Activated T-cell treated with anti-CD3 and anti-CD28 coated beads, Interleukin-2, amount 50 U/mL, for 4 hours (primary cell): ENCODE measurements at places on chromosomes 7 and 10. TPM values are rescaled to one million over a fixed set of nuclear protein-coding genes. Genes with fewer than 3 reads are reported as not detected.

- DNase-seq, result no peak
Observed at GRCh38 chr7:95687759-95688343, 84.5 kb upstream of the DYNC1I1 start.

- DNase-seq, result no peak
Observed at GRCh38 chr10:63642808-63643207, 121.6 kb downstream of the REEP3 start.

DNA sequence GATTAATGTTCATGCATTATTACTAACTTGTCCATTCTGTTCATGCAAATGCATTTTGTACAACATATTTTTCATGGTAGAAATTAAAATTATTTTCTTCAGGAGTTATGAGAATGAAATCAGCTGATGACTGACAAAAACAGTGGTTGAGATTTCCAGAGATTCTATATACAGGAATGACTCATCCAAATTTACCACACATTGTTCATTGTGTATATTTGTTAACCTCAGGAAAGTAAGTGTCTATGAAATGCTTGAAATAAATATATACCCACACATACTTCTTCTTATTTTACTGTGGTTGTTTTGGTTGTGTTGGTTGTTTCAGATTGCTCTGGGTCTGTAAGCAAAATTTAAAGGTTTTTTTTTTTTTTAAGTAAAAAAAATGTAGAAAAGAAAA, 108.1 kb upstream of the SP8 start:
- DNase-seq, result no peak

GRCh38 chr7:73436031-73436929, 2.7 kb downstream of the FZD9 start:
- no peak for DNase-seq

- no peak for DNase-seq
Observed at GRCh38 chr7:155731380-155731779, 80.9 kb downstream of the SHH start.

DNA sequence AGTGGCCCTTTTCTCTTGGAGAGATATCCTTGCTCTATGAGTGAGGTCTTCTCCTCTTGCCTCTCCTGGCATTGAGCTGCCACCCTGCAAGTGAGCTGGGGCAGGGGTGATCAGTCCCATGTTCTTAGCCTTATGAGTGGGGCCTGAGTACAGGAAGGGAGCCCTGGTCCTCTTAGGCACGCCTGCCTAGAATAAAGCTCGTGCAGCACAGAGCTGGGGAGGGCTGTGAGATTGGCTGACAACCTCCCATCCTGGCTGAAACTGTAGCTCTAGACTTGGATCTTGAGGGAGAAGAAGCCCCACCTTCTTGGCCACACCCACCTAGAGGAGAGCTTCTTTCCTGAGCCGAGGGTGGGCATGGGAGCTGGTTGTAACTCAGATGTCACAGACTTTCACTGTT, 305.0 kb upstream of the ZNF32 start:
- DNase-seq, result no peak

DNA sequence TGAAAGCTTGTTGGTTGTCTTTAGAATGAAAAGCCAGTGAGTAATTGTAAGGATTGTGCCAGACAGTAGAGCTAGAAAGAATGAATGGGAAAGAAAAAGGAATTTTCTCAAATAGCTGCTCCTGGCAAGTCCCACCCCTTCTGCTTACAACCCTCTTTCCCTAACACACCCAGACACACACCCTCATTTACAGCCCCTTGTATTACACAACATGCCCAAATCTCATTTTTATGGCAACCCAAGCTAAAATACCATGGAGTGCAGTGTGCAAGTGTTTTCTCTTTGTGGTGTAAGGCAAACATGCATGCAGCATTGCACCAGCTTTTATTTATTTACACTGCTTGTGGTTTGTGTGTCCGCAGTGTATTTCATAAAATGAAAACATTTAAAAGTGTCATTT, 1.5 kb downstream of the PRKAR2B start:
- no peak for DNase-seq

- no peak for DNase-seq
Observed at GRCh38 chr10:43399320-43400310, 9.4 kb downstream of the HNRNPF start.

- no peak for DNase-seq
Observed at GRCh38 chr10:20457649-20458048, 439.5 kb downstream of the NEBL start.

DNA sequence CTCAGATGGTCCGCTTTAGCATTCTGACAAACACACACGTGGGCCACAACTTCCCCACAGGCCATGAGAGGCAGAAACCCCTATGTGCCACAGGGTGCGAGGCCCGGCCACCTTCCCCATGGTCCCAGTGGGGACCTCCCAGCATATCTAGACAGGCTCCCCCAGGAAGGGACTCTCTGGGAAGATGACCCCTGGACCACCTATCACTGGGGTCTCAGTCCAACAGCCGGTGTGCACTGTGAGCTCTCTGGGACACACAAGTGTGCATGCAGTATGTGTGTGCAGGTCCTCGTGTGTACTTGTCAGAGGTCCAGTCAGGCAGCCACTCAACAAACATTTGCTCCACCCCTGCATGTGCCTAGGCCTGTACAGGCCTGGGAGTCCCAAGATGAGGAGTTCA, 18.7 kb downstream of the GRID1 start:
- no peak for DNase-seq

GRCh38 chr7:157016024-157016351, 5.5 kb upstream of the MNX1 start:
- DNase-seq, result no peak

DNA sequence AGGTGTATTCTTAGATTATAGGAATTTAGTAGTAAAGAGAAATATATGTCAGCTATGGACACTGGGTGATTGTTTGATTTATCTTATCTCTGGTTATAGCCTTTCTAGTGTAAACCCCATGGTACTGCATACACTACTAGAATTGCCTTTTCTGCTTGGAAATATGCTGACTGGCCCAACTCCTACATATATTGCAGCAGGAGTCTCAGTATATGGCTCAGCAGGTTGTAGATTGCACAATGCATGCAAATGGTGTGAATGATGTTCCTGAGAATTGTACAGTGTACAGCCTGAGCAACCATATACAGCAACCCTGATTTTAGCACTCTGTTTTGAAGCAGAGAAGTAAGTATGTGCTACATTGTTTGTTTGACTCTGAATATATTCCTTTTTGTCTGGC, 153.4 kb upstream of the NPY start:
- DNase-seq, result no peak

DNA sequence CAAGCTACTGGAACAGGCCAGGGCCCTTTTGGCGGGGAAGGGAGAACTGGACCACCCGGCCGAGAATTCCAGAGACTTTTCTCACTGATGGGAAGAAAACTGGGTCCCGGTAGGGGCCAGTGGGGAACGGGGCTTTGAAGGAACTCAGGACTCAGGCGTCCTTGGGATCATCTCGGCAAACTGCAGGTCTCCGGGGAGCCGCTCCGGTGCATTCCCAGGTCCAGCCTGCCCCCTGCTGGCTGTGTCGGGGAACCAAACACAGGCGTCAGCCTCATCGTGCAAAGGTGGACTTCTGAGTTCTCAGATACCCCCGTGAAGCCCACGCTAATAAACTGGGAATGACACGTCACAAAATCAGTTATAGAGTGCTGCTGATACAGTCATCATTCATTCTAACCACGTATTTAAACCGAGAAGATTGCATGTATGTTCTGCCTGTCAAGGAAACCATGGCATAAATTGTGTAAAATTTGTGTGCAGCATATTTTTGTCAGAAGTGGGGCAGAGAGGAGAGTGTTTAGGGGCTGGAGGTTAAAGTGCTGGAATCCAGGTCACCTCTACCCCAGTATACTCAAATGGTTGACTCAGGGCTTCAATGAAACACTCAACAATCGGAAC, 76.1 kb upstream of the CPXM2 start:
- DNase-seq, result peak; percentile 18

DNA sequence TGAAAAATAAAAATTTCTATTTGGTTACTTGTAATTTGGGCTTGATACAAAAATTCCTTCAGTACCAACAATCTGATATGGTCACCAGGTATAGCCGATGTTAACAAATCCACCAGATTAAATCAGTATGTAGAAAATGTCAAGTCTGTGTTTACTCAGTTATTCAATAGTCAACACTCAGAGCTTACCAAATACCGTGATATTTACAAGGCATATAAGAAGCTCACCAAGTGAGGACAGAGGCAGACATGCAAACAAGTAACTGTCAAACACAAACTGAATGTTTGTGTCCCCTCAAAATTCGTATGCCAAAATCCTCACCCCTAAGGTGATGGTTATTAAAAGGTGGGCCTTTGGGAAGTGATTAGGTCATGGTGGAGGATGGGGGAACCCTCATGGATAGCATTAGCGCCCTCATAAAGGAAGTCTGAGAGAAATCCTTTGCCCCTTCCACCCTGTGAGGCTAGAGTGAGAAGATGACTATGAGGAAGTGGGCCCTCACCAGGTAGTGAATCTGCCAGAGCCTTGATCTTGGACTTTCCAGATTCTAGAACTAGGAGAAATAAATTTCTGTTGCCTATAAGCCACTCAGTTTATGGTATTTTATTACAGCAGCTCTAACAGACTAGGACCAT, 63.1 kb downstream of the TES start:
- DNase-seq, result no peak

GRCh38 chr7:71135116-71135515, 3.2 kb downstream of the GALNT17 start:
- DNase-seq, result no peak

DNA sequence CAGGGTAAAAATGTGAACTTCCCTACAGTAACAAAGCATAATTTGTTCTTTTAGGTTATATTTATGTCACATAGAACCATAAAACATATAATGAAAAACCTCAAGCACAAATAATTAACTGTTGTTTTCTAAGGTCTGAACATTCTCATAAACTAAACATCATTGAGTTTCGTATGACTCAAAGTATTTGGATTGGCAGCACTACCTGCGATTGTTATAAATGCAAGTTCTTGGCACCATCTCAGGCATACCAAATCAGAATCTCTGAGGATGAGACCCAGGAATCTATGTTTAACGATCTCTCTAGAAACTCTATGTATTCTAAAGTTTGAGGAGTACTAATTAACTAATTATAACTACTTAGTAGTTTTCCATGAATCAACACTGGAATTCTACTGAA, 22.5 kb downstream of the ORC5 start:
- DNase-seq, result no peak

DNA sequence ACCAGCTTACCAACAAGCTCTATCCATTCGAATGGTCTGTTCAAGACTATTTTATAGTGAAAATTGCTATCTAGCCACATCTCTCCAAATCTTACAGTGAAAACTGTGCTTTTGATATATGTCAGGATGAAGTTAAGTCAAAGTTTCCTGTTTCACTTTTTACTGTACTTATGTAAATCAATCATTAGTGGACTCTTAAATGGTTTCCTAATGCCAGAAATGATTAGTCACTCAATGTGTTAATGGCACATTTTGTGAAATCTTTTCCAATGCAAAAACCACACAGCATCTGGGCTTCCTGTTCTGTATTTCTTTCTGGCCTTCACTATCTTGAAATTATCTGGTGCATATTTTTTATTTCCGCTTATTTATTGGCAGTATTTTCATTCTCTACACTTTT, 87.3 kb upstream of the STEAP1B start:
- DNase-seq, result no peak

DNA sequence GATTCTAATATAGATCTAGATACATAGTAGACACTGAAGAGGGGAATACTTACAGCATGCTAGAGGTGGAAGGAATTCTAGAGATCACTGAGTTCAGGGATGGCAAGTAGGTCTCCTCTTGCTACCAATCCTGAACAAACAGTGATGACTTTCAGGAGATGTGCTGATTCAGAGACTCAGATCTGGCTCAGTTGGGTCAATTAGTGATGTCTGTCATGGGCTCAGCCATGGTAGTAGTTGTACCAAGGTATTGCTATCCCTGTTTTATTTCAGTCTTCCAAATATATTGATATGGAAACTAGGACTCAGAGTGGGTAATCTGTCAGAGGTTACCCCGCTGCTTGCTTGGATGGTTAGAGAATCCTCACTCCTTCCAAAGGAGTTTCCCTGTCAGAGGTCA, 38.5 kb downstream of the UNC5B start:
- no peak for DNase-seq

GRCh38 chr10:29102233-29102632, 186.6 kb upstream of the LYZL1 start:
- no peak for DNase-seq

DNA sequence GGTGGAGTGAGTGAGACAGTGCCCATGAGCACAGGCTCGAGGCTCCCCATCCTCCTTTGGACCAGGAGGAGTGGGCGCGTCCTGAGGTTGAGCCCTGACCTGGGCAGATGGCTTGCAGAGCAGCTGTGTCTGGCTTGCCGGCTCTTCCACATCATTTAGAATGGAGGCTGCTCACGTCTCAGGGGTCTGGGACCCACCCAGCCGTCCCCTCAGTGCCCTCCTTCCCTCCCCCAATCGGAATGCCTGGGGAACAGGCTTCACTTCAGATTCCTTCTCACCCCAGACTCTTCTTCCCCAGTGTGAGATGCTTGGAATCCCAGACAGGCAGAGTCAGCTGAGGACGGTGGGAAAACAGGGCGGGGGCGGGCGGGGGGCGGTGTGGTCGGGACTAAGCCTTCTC, 968.6 kb upstream of the ZNF722 start:
- no peak for DNase-seq

DNA sequence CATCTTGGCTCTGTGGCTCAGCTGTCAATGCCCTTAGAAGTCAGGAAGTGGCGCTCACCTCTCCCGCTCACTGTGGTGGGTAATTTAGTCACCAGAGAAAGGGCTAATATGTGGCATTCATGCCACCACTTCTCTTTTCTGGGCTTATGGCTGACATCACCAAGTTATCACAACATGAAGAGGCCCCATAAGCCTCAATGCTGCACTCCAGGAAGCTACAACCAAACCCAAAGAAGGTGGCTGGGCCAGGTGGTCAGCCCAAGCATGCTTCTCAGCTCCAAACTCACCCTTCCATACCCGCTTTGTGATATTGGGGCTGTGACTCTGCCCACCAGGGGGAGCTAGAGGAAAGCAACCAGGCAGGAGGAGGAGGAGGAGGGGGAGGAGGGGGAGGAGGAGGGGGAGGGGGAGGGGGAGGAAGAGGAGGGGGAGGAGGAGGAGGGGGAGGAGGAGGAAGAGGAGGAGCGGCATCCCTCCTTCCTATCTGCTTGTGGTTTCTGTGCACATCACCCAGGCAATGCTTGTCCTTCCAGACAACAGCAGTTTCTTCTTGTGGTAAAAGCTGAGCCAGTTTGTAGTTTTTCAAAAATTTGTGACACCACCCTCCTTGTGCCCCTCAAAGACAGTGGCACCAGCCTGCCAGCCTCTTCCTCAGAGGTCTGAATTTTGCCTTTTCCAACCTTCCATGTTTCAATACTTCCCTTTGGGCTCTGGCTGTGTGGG, 42.1 kb downstream of the CYP26A1 start:
- peak; percentile 64 for DNase-seq

Gene GSDME
- total RNA-seq, result 3.1 TPM

Gene MUC12
- total RNA-seq, result 0.19 TPM

Gene TWIST1
- 0.15 TPM for total RNA-seq

Gene VWDE
- 0.13 TPM for total RNA-seq

Gene SUN3
- total RNA-seq, result not detected

Gene FAM221A
- total RNA-seq, result 5.6 TPM

Gene EN2
- not detected for total RNA-seq

Gene DNAJC12
- 0.92 TPM for total RNA-seq

Gene TRIM50
- not detected for total RNA-seq

Gene ACBD7
- 0.52 TPM for total RNA-seq

Gene C10orf67
- total RNA-seq, result 0.42 TPM

Gene OPN1SW
- not detected for total RNA-seq

Gene SEMA3A
- total RNA-seq, result 0.11 TPM

Gene CCL24
- total RNA-seq, result not detected

Gene PDZD7
- not detected for total RNA-seq

Gene SFRP5
- total RNA-seq, result 0.13 TPM
